PC-9 (cell line): ENCODE measurements at places on chromosomes 1 and 21. TPM values are rescaled to one million over a fixed set of nuclear protein-coding genes. Genes with fewer than 3 reads are reported as not detected.

The F3 gene
- 335 and 434 TPM in 2 replicates for total RNA-seq

GRCh38 chr1:180616439-180616838 lies 15.4 kb upstream of the XPR1 start:
- no peaks in the 10 kb centered on the region for H3K36me3 ChIP-seq
- no peak overlapping the region for H3K27ac ChIP-seq
- H3K4me1 ChIP-seq, result peaks cover 8% of the 10 kb centered on the region

- H3K27ac ChIP-seq, result no peak overlapping the region
- no peaks in the 10 kb centered on the region for H3K36me3 ChIP-seq
- DNase-seq, result no peak
- H3K4me3 ChIP-seq, result no peak overlapping the region
These were observed 59.0 kb upstream of the KCND3 start for GRCh38 chr1:112048421-112048820.

GRCh38 chr1:218367118-218367517 lies 22.0 kb downstream of the TGFB2 start:
- no peak overlapping the region for H3K27ac ChIP-seq
- no peak overlapping the region for H3K4me3 ChIP-seq
- peaks cover 4% of the 10 kb centered on the region for H3K4me1 ChIP-seq

DNA sequence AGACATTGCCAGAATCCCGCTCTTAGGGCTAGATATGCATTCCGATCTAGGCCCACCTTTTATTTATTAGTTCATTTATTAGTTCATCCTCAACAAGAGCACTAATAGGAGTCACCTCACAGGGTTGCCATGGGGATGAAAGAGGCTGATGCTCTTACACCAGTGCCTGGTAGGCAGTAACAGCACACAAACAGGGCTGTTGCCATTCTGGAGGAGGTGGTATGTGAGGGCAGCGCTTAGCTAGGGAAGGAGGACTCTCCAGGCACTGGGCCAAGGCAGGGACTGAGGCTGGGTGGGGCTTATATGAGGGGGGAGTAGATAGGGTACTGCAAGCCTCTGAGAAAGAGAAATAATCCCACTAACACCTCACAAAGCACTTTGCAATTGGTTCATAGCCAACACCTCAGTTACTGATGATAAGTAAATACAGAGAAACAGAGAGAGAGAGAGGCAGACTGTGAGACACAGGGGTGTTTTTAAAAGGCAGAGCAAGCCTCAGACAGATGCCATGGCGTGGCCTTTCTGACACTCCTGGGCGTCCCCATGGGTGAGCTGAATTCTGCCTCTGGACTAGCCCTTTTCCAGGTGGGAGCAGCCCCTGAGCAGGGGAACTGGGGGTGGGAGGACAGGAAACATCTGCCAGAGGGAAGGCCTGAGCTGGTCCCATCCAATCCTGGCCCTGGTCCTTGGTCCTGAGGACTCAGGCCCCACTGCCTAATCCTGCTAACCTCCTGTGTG lies 5.9 kb downstream of the FCGR2A start:
- no peak overlapping the region for H3K4me3 ChIP-seq
- DNase-seq, result no peak
